ENCODE measurements at places on chromosomes 3 and 15. TPM values are rescaled to one million over a fixed set of nuclear protein-coding genes. Genes with fewer than 3 reads are reported as not detected.

Gene GHSR
- total RNA-seq = not detected

Gene LIPH
- 0.22 TPM for total RNA-seq

Gene GOLGA8Q
- total RNA-seq = 0.65 TPM

Gene LHFPL4
- not detected for total RNA-seq

DNA sequence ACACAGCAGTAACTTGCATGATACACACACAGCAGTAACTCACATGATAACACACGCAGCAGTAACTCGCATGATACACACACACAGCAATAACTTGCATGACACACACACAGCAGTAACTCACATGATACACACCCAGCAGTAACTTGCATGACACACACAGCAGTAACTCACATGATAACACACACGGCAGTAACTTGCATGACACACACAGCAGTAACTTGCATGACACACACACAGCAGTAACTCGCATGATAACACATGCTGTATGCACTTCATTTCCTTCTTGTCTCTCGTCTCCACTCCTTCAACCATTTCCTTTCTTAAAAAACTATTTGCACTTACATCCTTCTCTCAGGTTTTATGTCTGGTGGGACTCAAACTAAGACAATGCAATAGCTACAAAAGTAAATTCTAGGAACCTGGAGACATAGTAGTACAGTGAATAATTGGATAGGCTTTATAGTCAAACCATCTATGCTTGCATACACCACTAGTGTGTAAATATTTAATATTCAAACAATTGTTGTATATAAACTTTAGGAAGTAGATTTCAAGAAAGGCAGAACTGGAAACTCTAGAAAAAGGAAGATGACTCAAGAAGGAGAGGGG, 130.8 kb downstream of the UACA start:
- no peak for DNase-seq

DNA sequence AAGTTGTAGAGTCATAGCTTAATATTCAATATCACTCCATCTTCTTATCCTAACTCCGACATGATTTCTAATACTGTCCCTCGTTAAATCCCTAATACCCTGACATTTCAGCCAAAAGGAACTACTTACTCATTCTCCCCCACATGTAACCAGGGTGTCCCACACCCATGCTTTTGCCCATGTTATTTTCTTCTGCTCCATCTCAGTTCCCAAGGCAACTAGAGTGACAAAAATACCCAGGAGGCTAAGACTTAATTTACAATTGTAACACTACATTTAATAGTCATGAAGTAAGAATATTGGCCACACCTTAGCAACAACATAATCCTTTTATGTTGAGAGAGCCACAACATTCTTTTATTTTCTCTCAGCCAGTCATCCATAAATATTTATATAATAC, 248.5 kb upstream of the TGFBR2 start:
- no peak for DNase-seq

GRCh38 chr15:33424025-33424424, 113.3 kb downstream of the RYR3 start:
- DNase-seq = no peak

GRCh38 chr15:78347586-78348543, 7.7 kb downstream of the CRABP1 start:
- DNase-seq = no peak

GRCh38 chr3:150956376-150956775, 16.2 kb downstream of the CLRN1 start:
- no peak for DNase-seq

GRCh38 chr3:23646184-23646920, 159.4 kb upstream of the UBE2E1 start:
- no peak for DNase-seq

DNA sequence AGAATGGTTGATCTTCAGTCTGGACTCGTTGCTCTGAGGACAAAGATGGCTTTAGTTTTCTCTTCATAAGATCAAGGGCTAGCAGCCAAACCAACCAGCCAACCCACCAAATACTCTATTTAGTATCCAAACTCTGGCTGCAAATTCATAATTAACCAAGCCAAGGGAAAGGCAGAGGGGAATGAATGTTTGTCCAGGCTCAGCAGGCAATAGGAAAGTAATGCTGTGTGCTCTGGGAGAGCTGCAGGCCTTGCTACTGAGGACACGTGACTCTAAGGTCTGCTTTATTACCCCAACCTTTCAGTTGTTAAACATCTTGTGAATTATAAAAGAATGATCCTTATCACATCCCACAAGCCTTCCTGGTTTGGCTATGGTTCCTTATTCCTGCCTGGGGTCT, 52.3 kb upstream of the GALNT15 start:
- no peak for DNase-seq

GRCh38 chr15:95567686-95568085, 762.8 kb upstream of the NR2F2 start:
- DNase-seq = no peak

Data from Right ventricle myocardium inferior (tissue), 1 donor.